ENCODE measurements at places on chromosomes 5 and 9.

DNA sequence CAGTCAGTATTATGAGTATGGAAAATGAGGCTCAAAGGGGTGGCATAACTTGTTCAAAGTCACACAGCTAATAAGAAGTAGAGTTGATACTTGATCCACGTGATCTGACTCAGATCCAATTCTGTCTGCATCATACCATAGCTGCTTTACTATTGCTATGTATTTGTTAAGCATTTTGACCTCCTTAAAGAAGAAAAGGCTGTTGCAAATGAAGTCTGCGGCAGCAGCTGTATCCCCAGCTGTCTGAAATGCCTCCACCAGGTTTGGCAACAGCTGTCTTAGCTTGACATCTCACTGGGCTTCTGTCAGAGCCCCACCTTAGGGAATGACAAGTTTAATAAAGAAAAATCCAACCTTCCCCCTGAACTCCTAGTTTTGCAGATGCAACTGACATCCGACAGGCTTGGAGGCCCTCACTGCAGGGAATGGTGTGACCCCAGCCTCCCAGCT lies 75.6 kb upstream of the SLC44A1 start:
- DNase-seq, result no peak

DNA sequence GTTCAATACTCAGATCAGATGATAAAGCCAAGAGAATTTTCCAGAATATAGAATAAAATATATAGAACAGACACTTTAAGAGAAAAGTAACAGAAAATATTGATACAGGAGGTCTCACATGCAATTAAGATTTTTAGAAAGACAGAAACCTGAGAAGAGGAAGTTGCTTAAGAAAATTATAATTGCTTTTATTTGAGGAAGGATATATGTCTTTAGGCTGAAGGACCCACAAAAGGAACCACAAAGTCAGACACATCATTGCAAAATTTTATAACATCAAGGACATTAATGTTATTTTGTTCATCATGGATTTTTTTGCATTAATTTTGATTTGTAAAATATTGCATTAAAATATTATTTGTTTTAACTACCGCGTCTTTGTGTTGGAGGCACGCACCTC lies 141.5 kb downstream of the FSTL4 start:
- no peak for DNase-seq

DNA sequence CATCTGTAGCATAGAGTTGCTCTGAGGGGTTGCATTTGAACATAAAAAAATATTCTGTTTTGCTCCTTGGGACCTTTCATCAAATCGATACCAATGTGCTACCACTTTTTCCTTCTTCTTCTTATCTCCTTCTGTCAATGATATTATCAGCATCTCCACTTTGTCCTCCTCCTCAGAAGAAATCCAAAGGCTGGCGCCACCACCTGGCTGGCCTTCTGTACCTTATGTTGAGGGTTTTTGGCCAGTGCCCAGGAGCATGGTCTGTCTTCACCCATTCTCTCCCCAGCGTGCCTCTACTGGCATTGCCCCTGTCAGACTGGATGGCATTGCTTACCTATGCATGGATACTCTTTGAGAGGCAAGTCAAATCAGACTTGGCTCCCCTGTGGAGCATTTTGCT lies 167.2 kb downstream of the CFAP90 start:
- no peak for DNase-seq

DNA sequence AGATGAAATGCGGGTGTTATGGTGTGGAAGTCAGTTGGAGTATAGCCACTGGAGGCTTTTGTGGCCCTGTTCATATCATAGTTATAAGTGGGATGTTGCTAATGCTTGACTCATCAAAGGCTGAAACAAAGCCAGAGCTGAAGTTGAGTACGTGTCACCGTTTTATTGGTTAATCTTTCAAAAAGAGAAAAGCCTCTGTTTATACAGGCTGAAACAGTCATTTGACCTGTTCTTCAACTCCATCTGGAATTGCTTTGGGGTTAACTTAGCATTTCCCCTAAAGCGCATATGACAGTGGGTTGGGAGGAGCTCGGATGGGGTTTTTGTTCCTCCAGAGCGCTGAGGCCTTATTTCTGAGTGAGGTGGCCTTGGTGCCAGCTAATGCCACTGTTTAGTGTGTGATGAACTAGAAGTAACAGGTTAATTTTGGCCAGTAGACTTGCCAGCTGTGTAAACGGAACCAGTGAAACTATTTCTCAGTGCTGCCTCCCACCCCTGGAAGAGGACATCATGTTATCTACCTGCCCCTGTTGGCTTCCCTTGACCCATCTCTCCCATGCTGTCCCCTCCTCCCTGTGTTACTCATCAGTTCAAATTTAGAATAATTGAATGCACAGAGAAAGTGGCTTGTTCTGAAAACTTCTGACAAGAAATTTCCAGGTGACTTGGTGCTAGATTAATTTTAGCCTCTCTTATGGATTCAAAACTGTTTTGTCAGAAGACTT lies 34.2 kb downstream of the MTAP start:
- no peak for DNase-seq

GRCh38 chr9:137873408-137873807 lies 4.2 kb upstream of the CACNA1B start:
- DNase-seq, result no peak

- no peak for DNase-seq
These were observed 122.1 kb downstream of the YIPF5 start for GRCh38 chr5:144048259-144048856.

- no peak for DNase-seq
These were observed 174.5 kb upstream of the PITX1 start for GRCh38 chr5:135208555-135208902.

DNA sequence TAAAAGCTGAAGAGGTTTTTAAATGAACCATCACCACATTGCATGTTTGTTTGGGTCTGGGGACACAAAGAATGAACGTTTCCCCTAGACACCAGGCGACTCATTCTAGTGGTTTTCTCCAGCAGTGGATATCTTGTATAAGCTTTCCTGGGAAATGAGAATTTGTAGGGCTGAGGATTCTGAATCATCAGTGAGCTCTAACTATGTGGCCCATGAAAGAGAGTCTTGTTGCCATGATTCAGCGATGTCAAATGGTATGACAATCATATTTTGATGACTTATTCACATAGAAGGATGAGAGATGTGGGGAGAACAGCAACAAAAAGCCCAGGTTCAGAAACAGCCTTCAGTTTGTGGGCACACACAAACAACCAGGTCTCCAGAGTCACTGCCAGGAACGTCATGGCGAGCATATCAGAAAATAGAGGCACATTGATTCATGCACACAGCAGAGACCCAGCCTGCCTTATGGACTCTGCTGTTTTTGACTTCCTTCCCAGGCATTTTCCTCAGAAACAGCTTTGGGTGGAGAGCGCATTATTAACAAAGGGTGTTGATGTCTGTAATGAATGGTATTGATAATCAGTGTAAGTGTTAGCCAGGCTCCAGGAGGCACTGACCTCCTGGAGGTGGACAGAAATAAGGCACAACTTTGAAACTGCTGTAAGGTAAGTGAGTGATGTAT lies 13.3 kb downstream of the ZNF474 start:
- DNase-seq, result no peak

DNA sequence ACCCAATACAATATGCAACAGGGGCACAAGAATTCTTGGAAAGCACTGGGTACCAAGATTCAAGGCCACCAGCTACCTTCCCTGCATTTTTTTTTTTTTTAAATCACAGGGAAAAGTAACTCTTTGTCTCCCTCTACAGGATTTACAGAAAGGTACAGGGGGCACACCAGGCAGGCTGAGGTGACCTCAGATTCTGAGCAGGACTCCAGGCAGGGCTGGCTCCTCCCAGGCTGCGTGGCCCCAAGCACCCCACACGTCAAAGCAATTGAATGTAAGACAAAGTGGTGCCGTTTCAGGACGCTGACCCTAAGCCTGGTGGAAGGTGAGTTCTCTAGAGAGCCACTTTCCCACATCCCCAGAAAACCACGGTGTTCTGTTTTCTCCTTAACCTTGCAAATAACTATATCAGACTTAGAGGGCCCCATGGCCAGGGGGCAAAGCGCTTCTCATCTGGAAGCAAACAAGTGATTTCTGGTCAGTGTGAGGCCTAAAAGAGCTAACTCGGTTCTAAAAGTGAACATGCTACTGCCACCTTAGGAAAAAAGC lies 222.6 kb downstream of the ROR2 start:
- no peak for DNase-seq

- DNase-seq, result no peak
These were observed 76.3 kb downstream of the MUSK start for GRCh38 chr9:110744715-110745384.

- no peak for DNase-seq
These were observed 46.7 kb upstream of the UBQLN1 start for GRCh38 chr9:83754383-83754977.

DNA sequence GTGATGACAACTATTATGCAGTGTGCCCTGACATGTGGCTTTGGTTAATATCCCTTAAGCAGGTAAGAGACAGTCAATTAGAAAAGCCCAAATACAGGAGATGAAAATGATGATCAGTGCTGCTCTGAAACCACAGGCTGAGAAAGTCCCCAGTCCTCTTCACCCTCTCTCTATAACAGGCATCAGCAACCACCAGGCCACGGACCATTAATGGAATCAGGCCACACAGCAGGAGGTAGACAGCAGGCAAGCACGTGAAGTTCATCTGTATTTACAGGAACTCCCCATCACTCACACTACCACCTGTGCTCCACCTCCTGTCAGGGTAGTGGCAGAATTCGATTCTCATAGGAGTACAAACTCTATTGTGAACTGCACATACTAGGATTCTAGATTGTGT lies 591.6 kb upstream of the CYLC2 start:
- no peak for DNase-seq

GRCh38 chr5:124825250-124825982 lies 79.0 kb upstream of the ZNF608 start:
- no peak for DNase-seq

- DNase-seq, result no peak
These were observed 162.8 kb downstream of the MAN2A1 start for GRCh38 chr5:109852371-109853155.

DNA sequence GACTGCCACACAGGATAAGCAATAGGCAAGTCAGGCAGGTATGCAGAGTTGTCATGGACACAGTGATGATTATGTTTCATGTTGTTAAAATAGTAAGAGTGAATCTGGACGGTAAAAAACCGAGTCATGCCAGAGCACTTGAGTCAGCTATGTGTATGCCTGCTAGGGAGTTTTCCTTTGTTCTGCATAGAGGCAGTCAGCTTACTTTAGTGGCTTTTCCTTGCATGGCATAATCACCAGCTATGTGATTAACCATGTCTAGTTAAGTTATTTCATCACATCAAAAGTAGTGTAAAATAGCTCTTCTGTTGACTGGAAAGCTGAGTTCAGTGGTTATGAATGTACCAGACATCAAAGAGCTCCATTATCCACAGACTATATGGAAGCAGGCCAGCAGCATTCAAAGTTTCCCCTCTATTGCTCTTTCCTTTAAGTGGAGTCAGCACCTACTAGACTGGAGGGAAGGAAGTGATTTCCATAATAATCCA lies 989.8 kb downstream of the TLE1 start:
- DNase-seq, result no peak

DNA sequence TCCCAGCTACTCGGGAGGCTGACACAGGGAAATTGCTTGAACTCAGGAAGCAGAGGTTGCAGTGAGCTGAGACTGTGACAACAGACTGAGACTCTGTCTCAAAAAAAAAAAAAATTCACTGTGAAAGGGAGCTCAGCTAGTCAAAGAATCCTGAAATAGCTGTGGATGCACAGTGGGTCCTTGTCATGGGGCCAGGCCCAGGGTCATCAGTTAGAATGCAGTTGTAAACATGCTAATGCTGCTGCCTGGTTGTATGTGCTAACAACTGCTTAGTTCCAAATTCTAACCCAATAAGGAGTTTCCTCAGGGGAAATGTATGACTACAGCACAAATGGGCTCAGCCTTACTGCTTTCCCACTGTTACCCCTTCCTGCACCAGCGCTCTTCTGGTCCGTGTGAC lies 84.0 kb downstream of the PALM2AKAP2 start:
- no peak for DNase-seq

DNA sequence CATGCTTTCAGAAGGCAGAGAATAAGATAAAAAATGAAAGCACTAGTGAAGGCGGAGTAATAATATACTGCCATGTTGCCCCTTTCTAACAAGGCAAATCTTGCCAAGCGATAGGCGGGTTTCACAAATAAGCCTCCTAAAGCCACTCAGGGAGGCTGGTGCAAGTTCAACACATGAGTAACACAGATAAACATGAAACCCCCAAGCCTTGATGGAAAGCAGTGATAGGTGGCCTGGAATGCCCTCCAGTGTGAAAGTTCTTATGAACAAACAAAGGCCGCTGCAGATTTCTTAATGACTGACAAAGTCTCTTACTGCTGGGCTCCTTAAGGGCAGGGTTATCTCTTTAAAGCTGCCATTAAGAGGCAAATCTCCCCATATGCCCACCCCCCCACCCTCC lies 154.7 kb downstream of the ZDHHC21 start:
- DNase-seq, result no peak

- DNase-seq, result no peak
These were observed 369.4 kb downstream of the TMEM161B start for GRCh38 chr5:87899208-87899661.

DNA sequence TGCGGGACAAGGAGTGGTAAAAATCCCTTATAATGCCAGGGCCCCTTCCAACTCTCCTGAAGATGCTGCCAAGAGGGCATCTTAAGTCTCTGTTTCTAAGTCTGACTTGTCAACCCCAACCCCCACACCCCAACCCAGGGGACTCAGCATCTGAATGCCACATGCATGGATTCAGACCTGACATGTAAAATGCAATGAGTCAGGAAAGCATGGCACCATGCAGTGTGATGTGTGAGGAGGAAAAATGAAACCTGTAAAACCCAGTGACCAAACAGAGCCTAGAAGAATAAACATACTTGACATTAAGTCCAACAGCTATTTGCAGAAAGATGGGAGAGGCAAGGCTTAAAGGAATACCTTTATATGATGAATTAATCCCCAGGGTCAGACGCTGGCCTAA lies 112.4 kb downstream of the ASTN2 start:
- DNase-seq, result no peak

DNA sequence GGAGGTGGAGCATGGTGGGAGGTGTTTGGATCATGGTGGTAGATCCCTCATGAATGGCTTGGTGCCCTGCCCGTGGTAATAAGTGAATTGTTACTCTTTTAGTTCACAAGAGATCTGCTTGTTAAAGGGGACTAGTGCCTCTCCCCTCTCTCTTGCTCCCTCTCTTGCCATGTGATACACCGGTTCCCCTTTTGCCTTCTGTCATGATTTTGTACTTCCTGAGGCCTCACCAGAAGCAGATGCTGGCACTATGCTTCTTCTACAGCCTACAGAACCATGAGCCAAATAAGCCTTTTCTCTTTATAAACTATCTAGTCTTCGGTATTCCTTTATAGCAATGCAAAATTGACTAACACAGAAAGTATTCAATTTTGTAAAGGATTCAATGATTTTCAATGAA lies 817.1 kb downstream of the TLR4 start:
- DNase-seq, result no peak

DNA sequence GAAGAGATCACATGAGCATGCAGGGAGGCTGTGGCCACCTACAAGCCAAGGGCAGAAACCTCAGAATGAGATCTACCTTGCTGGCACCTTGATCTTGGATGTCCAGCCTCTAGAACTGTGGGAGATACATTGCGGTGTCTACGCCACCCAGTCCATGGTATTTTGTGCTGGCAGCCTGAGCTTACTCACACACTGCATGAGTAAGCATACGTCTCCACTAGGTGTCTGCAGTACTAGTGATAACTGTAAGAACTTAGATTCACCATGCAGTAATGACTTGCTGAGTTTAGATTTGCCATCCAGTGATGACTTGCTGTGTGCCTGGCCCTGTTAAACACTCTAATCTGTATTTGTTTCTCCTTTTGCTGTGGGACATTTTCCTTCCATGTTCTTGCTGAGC lies 417.7 kb downstream of the GADD45G start:
- DNase-seq, result no peak

GRCh38 chr9:106104887-106105286 lies 410.5 kb downstream of the TMEM38B start:
- no peak for DNase-seq

GRCh38 chr5:144333336-144333920 lies 162.8 kb downstream of the KCTD16 start:
- no peak for DNase-seq

All from activated CD4-positive, alpha-beta T cell treated with anti-CD3 and anti-CD28 coated beads for 1 hour (primary cell).